ENCODE measurements at places on chromosomes 13 and 19. TPM values are rescaled to one million over a fixed set of nuclear protein-coding genes. Genes with fewer than 3 reads are reported as not detected.

The VSTM1 gene
- total RNA-seq: not detected

The CYP4F12 gene
- total RNA-seq: not detected

DNA sequence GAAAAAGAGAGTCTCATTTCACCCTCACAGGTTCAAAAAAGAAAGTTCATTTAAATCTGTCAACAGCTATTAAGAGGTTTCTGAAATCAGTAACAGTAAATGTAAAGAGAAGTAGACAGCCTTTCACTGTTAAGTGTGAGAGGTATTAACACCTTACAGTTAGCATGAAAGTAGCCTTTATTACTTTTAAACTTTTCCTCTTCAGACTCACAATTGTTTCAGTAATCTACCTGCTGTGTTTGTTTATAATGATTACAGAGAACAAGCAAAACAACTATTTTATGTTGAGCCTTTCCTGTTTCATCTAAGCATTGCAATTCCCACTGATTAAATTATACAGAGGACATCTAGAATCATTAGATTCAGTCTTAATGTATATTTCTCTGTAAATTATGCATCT lies 159.8 kb downstream of the PCDH9 start:
- DNase-seq: peak; percentile 15
- H3K27ac ChIP-seq: no peak overlapping the region
- no peak overlapping the region for H3K4me3 ChIP-seq
- peaks cover 12% of the 10 kb centered on the region for H3K4me1 ChIP-seq
- no peaks in the 10 kb centered on the region for H3K36me3 ChIP-seq

GRCh38 chr13:46743191-46743590 lies 53.8 kb downstream of the ESD start:
- H3K4me1 ChIP-seq: no peaks in the 10 kb centered on the region
- no peak overlapping the region for H3K4me3 ChIP-seq
- H3K27ac ChIP-seq: no peak overlapping the region
- DNase-seq: no peak

GRCh38 chr13:45422731-45423292 lies 4.6 kb upstream of the SLC25A30 start:
- H3K27me3 ChIP-seq: no peaks in the 10 kb centered on the region
- no peak overlapping the region for H3K27ac ChIP-seq
- no peaks in the 10 kb centered on the region for H3K4me1 ChIP-seq

Data from cardiac muscle cell (in vitro differentiated cells and primary cell).